Keratinocyte (primary cell): ENCODE measurements at places on chromosomes 7 and 10.

GRCh38 chr7:2244404-2244995 is 2.5 kb downstream of the NUDT1 start:
- no peak for DNase-seq

DNA sequence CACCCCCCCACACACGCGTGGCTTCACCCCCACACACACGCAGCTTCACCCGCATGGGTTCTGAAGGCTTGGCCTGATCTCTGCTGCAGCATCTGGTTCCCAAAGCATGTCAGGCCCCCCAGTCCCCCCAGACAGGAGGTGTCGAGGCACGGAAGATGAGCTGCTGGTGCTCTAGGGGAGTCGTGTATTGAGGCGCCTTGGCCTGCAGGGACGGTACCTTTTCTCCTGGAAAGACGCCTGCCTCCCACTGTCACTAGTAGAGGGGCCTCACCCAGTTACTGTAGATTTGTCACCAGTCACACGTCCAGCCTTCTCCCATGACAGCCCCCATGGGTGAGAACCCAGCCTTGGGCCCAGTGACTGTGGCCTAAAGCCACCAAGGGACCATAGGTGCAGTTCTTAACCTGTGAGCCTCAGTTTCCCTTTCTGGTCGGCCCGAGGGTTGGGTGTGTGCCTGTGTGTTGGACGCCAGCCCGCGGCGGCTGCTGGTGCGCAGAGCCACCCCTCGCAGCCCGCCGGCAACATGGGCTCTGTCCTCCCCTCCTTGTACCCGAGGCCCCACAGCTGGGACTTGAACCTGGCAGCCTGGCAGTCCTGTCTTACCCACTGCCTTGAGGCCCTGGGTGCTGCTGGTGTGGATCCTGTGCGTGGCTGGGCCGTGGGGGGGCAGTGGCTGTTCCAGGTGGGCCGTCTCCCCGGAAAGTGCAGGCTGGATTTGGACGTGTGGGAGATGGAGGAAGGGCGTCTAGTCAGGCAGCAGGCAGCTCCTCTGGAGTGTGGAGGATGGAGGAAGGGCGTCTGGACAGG is 81.7 kb downstream of the NKX6-2 start:
- DNase-seq = no peak

- peak; percentile 85 for DNase-seq
Measured at GRCh38 chr7:134613623-134614347, 32.9 kb upstream of the BPGM start.

DNA sequence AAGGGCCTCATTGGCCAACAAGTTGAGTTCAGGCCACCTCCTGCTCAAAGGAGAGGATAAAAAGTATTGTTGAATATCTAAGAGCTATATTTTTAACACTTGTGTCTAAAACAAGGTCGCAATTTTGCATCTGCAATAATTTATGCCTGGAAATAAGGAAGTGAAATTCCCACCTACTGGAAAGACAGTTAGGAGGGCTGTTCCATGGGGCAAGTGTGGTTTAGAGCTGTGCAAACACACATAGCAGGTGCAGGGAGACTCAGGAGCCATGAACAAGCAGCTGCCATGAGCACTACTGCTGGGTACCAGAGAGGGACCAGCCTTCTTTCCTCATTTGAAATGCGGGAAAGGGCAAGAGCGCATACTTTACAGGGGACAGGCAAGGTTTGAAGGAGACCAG is 35.5 kb upstream of the IKZF1 start:
- no peak for DNase-seq

GRCh38 chr7:74441801-74442200 is 11.9 kb upstream of the GTF2IRD1 start:
- DNase-seq = no peak
